Upper lobe of left lung (tissue), 6 donors: ENCODE measurements at places on chromosomes 2 and 18. TPM values are rescaled to one million over a fixed set of nuclear protein-coding genes. Genes with fewer than 3 reads are reported as not detected.
A peak's percentile ranks its signal among the peaks of the same experiment; 100 is the strongest.

- no peaks in the 10 kb centered on the region for H3K4me1 ChIP-seq
- H3K4me3 ChIP-seq, result no peak overlapping the region
- H3K36me3 ChIP-seq, result no peaks in the 10 kb centered on the region
- H3K27me3 ChIP-seq, result no peaks in the 10 kb centered on the region
Observed at GRCh38 chr2:133908171-133908570, 339.9 kb upstream of the NCKAP5 start.

SERPINB3 gene
- total RNA-seq, result 0.30 TPM

DNA sequence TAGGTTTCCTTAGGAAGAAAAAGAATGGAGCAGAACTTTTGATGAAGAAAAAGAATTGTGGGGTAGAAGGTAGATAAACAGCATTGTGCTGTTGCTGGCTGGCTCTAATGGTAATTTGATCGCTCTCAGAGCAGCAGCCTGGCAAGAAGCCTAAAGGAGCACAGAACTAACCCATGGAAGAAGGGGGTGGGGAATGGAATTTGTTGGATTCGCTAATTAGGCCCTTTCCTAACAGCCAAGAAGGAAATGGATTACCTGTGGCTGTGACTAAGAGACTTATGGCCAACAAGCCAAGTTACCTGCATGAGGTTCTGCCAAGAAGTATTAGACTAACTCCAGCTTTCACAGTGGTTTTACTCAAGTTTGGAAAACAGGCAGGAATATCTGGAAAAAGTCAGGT is 210.6 kb downstream of the IKZF2 start:
- H3K27ac ChIP-seq, result no peak overlapping the region
- H3K4me3 ChIP-seq, result no peak overlapping the region
- H3K27me3 ChIP-seq, result no peaks in the 10 kb centered on the region
- H3K36me3 ChIP-seq, result no peaks in the 10 kb centered on the region
- DNase-seq, result peak; percentile 61

DTNA gene
- total RNA-seq, result 19.1 TPM
